Omental fat pad (tissue), 4 donors: ENCODE measurements at places on chromosomes 12 and 14.

GRCh38 chr12:24884911-24885310, 64.0 kb downstream of the BCAT1 start:
- DNase-seq = no peak

- no peak for DNase-seq
Measured at GRCh38 chr14:55973911-55974630, 144.1 kb upstream of the PELI2 start.

GRCh38 chr12:6850796-6851152, 312 bp downstream of the CDCA3 start:
- DNase-seq = no peak

DNA sequence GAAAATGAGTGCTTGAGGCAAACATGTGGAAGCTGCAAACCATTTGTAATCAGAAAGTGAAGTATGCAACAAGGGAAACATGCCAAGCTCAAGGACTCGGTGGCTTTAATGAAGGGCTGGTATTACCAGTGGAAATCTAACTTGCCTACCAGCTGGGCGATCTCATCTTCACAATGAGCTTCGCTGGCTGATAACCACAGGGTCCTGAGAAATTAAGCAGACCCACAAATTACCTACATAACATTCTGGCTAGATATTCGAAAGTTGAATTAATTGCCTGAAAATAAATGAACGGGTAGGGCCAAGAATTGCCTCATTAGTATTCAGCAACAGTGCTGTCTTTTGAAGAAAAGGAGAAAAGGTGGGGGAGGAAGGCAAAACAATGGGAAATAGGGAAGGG, 439.4 kb downstream of the PDZRN4 start:
- DNase-seq = no peak

DNA sequence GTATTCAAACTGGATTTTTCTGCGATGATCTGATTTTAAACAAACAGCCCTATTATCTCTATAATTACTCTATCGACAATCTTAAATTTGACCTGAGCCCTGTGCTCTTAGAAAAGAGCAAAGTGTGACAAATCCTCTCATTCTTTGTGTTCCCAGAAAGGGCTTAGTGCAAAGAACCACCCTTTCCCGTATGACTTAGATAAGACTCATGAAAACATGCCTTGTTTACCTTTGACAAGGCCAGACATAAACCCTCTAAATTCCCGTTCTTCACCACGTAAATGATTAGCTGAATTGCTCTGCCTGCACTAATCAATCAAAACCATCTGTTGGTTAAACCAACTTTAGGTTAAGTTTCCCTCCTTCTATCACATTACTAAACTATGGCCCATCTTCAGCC, 285.7 kb upstream of the SEL1L start:
- no peak for DNase-seq

- DNase-seq = no peak
Measured at GRCh38 chr12:29907461-29907860, 123.7 kb upstream of the TMTC1 start.

- no peak for DNase-seq
Measured at GRCh38 chr12:93550748-93551611, 21.5 kb upstream of the SOCS2 start.

DNA sequence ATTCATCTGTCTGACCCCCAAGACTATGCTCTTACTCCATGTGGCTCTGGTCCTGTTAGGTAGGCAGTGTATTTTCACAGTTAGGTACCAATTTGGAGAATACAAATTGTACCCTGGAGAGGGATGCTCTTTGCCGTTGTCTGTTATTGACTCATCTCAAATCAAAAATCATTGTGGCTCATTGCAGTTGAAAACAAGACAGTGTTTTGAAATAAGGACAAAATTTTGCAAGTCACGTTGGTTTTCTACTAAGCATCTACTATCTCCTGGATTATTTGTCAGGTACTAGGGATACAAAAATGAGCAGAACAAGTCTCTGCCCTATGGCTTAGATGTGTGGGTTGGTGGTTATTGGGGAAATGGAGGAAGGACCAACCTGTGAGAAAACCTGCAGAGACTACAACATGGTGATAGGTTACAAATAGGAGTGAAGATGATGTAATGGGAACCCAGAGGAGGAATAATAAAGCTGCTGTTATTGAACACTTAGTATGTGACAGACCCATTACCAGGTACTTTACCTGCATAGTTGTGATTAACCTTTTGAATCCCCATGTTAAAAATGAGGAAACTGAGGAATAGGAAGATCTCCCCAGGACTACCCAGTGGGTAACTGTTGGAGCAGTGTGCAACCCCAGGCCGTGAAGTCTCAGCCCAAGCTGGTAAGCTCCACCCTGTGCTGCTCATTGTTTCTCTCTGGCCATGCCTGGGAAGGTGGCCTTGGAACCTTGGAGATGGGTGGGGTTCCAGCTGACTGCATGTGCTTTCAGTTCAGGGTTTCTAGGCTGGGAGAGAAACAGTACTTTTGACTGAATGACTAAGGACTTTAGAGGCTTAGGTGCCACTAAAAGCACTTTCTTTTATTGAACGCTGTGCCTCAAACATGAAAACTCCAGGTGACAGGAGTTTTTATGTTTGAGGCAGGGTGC, 72.9 kb upstream of the SRSF5 start:
- no peak for DNase-seq

GRCh38 chr12:12534166-12534866, 28.3 kb downstream of the DUSP16 start:
- DNase-seq = no peak

DNA sequence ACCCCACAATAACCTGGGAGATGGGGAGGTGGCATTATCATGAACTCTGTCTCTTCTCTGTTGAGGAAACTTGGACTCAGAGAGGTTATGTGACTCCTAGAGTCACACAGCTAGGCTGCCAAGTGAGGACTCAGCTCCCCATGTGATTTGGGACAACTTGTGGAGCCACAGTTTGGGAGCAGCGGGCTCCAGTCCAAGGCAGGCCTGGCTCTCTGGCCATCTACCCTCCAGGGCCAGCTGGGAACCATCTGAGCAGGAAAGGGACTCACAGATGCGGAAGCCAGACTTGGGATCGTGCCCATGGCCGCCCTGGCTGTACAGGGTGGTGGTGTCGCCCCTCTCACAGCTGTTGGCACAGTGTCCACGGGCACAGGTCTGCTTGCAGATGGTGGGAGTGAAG, 59.1 kb downstream of the ISCA2 start:
- no peak for DNase-seq

DNA sequence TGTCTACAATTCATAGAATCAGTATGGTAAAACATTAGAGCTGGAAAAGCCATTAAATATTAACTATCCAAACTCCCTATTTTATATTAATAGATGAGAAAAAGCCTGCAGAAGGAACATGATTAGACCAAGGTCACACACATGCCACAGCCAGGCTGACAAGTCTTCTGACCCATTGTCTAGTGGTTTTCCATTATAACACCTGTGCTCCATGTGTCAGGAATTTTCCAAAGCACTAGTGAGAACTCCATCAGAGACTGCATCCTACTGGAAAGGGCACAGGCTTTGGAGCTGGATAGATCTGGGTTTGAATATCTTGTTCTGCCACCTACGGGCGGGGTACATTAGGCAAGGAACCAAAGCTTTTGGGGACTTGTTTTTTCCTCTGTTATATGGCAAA, 325.5 kb downstream of the RAD51B start:
- DNase-seq = no peak

DNA sequence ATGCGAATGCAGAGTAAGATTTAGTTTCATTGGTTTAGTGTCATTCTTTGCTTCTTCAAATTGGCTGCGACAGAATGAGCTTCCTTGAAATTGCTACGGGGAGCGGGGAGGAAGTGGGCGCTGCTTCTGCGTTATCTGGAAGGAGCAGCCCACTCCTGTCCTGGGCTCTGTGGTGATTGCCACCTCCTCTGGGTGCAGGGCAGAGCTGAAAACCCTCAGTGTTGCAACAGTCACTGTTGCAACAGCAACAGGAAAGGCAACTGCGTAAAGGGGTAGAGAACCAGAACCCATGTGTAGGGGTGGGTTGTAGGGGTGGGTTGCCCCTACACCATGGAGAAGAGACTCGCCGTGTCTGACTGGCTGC, 57.7 kb downstream of the MAX start:
- no peak for DNase-seq
